ENCODE measurements at places on chromosomes 13 and 19. TPM values are rescaled to one million over a fixed set of nuclear protein-coding genes. Genes with fewer than 3 reads are reported as not detected.
A peak's percentile ranks its signal among the peaks of the same experiment; 100 is the strongest.

- peak; percentile 88 for DNase-seq
Measured at GRCh38 chr19:2469102-2469914, 6.6 kb upstream of the GADD45B start.

GRCh38 chr19:33444562-33445441, 71.3 kb downstream of the CEBPG start:
- DNase-seq, result no peak

DNA sequence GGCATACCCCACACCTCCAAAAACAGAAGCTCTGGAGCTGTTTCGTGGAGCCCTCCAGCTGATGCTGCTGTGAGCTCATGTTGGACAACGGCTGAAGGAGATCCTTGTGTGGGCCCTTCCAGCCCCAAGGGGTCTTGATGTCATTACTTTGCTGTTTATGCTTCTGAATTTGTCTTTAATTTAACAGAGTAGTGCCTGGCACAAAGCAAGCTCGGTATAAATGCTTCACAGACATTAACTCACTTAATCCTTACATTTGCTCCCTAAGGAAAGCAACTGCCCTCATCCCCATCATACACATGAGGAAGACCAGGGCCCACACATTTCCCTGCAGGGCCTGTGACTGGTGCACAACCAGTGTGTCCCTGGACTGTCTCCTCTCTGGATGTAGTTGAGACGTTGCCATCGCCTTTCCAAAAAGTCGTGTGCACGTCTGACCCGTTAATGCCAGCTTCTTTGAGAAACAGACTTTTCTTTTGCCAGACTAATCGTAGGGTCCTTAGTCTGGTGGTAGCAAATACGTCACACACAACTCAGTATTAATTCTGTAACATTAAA, 7.6 kb downstream of the COL4A1 start:
- DNase-seq, result no peak

DNA sequence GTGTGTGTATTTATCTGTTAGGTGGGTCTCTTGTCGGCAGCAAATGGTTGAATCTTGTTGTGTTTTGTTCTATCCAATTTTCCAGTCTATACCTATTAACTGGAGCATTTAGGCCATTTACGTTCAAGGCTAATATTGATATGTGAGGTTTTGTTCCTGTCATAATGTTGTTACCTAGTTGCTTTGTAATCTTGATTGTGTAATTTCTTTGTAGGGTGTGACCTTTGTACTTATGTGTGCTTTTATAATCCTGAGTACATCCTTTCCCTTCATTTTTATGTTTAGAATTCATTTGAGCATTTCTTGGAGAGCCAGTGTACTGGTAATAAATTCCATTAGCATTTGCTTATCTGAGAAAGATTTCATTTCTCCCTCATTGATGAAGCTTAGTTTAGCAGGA, 83.0 kb upstream of the MIR17HG start:
- DNase-seq, result no peak

GRCh38 chr13:97234742-97235141, 12.6 kb downstream of the MBNL2 start:
- no peak for DNase-seq

DNA sequence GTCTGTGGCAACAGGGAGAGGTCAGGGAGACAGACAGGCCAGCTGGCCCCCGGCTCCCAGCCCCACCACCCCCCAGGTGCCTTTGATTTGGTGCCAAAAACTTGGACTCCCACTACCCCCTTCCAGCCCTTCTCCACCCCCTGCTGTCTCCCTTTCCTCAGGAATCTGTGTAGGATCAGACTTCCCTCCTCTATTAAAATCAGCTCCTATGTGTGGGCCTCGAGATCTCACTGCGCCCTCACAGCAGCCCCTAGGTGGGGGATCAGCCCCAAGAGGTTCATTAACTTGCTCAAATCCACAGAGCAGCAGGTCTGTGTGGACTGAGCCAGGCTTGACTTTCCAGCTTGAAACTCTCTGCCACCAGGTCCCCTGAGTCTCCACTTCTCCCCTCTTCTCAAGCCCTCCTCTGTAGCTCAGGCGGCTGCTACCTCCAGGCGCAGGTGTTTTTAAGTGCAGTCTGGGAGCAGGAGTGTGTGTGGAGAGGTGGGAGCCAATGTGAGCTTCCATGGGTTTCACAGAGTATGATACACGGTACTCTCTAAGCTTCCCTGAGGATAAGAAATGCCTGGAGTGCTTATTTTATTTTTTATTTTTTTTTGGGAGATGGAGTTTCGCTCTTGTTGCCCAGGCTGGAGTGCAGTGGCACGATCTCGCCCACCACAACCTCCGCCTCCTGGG, 1.7 kb downstream of the GAPDHS start:
- DNase-seq, result no peak

- DNase-seq, result no peak
Measured at GRCh38 chr13:46565808-46566750, 13.1 kb downstream of the LRCH1 start.

- DNase-seq, result peak; percentile 16
Measured at GRCh38 chr13:95296326-95296925, 4.8 kb downstream of the ABCC4 start.

GRCh38 chr13:25585000-25585399, 213.2 kb downstream of the ATP8A2 start:
- no peak for DNase-seq

DNA sequence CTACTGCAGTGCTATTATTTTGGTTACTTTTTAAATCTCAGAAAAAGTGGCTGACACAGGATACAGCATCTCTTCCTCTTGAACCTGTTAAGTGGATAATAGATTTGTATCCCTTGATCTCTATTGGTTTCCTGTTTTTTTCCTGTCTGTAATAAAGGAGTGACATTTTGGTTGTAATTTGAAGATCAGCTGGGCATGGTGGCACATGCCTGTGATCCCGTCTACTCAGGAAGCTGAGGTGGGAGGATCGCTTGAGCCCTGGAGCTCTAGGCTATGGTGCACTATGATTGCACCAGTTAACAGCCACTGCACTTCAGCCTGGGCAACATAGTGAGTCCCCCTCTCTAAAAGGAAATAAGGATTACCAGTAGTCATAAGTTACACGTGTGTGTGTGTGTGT, 46.8 kb downstream of the METTL21C start:
- no peak for DNase-seq

GRCh38 chr19:13092606-13093235, 9.9 kb downstream of the LYL1 start:
- peak; percentile 43 for DNase-seq

DNA sequence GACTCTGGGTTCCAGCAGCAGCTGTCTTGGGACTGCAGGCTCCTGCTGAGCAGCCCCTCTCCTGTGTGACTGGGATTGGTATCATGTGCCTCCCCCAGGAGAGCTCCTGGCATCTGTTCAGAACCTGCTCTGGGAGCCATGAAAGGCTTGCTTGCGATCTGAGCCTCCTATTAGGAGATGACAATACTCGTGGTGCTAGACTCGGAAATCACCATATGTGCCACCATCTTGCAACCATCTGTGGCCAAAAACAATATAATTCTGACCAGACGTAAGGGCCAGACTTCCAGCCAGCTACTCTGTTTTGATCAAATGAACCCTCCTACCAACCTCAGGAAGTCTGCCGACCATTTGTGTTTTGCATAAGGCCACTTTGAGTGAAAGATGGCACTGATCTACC, 484.7 kb downstream of the IRS2 start:
- DNase-seq, result no peak

PDX1 gene
- not detected for total RNA-seq

PDE4C gene
- 0.17 TPM for total RNA-seq

NLRP12 gene
- total RNA-seq, result not detected

LSR gene
- 21.1 TPM for total RNA-seq

KLK2 gene
- 0.06 TPM for total RNA-seq

MEF2B gene
- total RNA-seq, result not detected

RNF225 gene
- not detected for total RNA-seq

KLHL1 gene
- total RNA-seq, result not detected

CEACAM19 gene
- total RNA-seq, result 0.23 TPM

SOHLH2 gene
- 0.24 TPM for total RNA-seq

PRR22 gene
- total RNA-seq, result 2.7 TPM

Measured in Daoy (cell line).